ENCODE measurements at places on chromosomes 4 and X. TPM values are rescaled to one million over a fixed set of nuclear protein-coding genes. Genes with fewer than 3 reads are reported as not detected.

GRCh38 chr4:146478009-146478408 is 43.7 kb downstream of the SLC10A7 start:
- H3K36me3 ChIP-seq, result peaks cover 21% of the 10 kb centered on the region
- no peak overlapping the region for H3K4me3 ChIP-seq
- DNase-seq, result no peak

- H3K27ac ChIP-seq, result no peak overlapping the region
- H3K4me3 ChIP-seq, result no peak overlapping the region
- peaks cover 22% of the 10 kb centered on the region for H3K27me3 ChIP-seq
- DNase-seq, result no peak
Observed at GRCh38 chrX:38111196-38111595, 104.8 kb downstream of the SYTL5 start.

- H3K27me3 ChIP-seq, result peaks cover 19% of the 10 kb centered on the region
- no peak overlapping the region for H3K4me3 ChIP-seq
- H3K36me3 ChIP-seq, result no peaks in the 10 kb centered on the region
- DNase-seq, result no peak
- no peak overlapping the region for H3K27ac ChIP-seq
Observed at GRCh38 chr4:158255727-158256324, 45.5 kb downstream of the TMEM144 start.

Gene EDA2R
- total RNA-seq, result 9.5 TPM

DNA sequence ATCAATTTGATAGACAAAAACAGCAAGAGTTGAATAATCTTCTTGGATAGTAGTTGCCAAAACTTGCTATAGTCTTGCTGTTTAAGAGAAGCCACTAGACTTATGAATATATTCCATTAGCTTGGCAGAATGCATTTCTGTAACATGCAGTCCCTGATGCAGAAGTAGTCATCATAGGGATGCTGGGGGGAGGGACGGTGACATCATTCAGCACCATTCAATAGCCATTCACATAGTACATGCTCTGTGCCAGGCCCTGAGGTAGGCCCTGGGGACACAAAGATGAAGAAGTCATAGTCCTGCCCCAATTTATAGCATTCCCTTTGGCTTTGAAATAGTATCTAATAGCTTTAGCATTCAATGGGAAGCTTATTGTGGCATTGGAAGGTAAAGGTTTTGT is 185.5 kb upstream of the AFF2 start:
- no peak overlapping the region for H3K4me3 ChIP-seq
- peaks cover 9% of the 10 kb centered on the region for H3K27me3 ChIP-seq
- no peak overlapping the region for H3K27ac ChIP-seq
- peaks cover 28% of the 10 kb centered on the region for H3K4me1 ChIP-seq
- no peak for DNase-seq
- H3K36me3 ChIP-seq, result no peaks in the 10 kb centered on the region

GRCh38 chr4:145308598-145308997 is 128.2 kb upstream of the OTUD4 start:
- peaks cover 4% of the 10 kb centered on the region for H3K36me3 ChIP-seq
- no peak overlapping the region for H3K27ac ChIP-seq
- DNase-seq, result no peak
- peaks cover 17% of the 10 kb centered on the region for H3K27me3 ChIP-seq
- H3K4me1 ChIP-seq, result peaks cover 37% of the 10 kb centered on the region

DNA sequence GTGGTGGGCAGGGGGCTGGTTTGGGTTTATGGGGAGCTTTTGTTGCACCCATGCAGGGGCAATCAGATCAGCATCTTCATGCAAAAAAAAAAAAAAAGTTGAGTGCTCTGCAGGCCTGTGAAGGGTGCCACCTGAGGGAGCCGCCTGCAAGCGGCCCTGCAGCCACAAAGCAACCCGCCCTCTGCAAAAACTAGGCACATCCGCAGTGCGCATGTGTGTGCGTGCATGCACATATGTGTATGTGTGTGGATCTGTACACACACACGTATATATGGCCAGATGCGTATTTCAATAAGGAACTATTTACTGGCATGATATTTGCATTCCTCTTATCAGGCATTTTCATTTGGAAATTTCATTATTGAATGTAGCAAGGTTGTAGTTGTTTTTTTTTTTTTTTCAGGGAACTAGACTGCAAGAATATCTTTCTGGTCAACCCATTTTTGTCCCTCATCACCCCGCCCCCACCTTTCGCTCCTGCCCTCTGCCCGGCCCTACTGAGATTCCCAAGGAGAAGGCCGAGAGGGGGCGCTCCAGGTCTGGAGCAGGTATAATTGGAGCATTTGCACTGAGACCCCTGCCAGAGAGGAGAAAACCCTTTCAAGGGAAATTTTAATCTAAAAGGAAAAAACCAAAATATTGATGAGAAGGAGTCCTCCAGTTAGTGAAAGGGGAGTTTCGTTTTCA is 18.1 kb downstream of the CCNQ start:
- DNase-seq, result no peak
- peaks cover 8% of the 10 kb centered on the region for H3K4me1 ChIP-seq
- H3K4me3 ChIP-seq, result no peak overlapping the region
- H3K27me3 ChIP-seq, result no peaks in the 10 kb centered on the region

DNA sequence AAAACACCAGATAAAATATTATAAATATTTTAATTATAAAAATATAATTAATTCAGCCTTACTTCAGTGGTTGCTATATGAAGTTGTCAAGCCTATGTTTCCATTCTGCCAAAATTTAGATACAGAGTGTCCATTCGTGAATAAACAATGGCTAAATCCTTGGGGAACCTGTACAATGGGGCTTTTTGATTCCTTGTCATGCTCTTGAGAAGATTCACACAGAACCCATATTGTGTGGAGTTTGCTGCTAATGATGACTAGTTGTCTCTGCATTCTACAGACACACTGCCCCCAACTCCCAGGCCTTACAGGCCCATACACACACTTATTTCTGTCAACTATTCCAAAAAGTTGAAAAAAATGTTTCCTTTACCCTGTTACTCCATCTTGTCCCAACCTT is 33.4 kb upstream of the MAGEC2 start:
- no peak overlapping the region for H3K4me3 ChIP-seq
- DNase-seq, result no peak
- H3K27me3 ChIP-seq, result no peaks in the 10 kb centered on the region
- H3K4me1 ChIP-seq, result no peaks in the 10 kb centered on the region

GRCh38 chr4:98557194-98557892 is 101.1 kb downstream of the TSPAN5 start:
- no peaks in the 10 kb centered on the region for H3K27me3 ChIP-seq
- H3K4me1 ChIP-seq, result peaks cover 20% of the 10 kb centered on the region
- H3K4me3 ChIP-seq, result no peak overlapping the region
- H3K27ac ChIP-seq, result no peak overlapping the region

Gene WDR17
- 0.63 TPM for total RNA-seq

Gene MAGEA12
- not detected for total RNA-seq

DNA sequence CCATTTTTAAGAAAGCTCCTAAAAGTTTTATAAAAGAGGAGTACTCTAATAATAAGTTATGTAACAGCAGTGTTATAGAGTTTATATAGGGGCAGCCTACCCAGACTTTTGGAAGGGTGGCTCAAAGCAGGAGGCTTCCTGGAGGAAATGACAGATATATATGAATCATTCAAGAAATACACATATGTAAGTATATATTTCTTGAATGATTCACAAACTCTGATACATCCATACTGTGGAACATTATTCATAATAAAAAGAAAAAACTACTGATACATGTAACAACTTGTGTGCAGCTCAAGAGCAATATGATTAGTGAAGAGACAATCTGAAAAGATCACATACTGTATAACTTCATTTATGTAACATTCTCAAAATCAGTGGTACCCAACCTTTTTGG is 166.2 kb downstream of the WDFY3 start:
- no peak overlapping the region for H3K27ac ChIP-seq
- H3K27me3 ChIP-seq, result no peaks in the 10 kb centered on the region
- H3K4me1 ChIP-seq, result no peaks in the 10 kb centered on the region
- H3K4me3 ChIP-seq, result no peak overlapping the region

DNA sequence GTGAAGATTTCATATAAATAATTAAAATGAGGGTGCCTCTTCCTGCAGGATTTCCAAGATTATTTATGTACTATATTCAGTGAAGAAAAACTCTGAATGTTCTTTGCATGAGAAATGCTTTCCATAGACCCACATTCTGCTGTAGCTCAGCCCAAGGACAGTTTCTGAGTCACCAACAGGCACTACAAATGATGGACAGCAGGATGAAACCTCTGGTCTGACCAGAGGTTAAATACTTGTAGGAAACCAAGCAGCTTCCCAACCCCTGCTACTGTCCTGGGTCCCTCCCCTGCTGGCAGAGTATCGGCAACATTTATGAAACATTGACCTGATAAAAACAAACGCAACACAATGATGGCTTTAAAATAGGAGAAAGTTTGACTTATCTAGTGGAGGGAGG is 73.1 kb downstream of the CXXC4 start:
- H3K4me1 ChIP-seq, result no peaks in the 10 kb centered on the region
- no peak for DNase-seq
- H3K36me3 ChIP-seq, result no peaks in the 10 kb centered on the region
- H3K27ac ChIP-seq, result peak overlapping the region; percentile 35
- H3K4me3 ChIP-seq, result no peak overlapping the region

Gene HSD17B13
- total RNA-seq, result 0.14 TPM

DNA sequence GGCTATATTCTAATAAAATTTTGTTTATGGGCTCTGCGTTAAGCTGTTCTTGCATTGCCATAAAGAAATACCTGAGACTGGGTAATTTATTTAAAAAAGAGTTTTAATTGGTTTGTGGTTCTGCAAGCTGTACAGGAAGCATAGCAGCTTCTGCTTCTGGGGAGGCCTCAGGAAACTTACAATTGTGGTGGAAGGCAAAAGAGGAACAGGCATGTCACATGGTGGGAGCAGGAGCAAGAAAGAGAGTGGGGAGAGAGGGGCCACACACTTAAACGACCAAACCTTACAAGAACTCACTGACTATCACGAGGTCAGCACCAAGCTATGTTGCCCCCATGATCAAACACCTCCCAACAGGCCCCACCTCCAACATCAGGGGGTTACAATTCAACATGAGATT is 74.0 kb downstream of the FHDC1 start:
- H3K4me3 ChIP-seq, result no peak overlapping the region
- no peaks in the 10 kb centered on the region for H3K27me3 ChIP-seq
- DNase-seq, result no peak
- H3K36me3 ChIP-seq, result no peaks in the 10 kb centered on the region

Gene PAGE5
- 0.93 TPM for total RNA-seq

DNA sequence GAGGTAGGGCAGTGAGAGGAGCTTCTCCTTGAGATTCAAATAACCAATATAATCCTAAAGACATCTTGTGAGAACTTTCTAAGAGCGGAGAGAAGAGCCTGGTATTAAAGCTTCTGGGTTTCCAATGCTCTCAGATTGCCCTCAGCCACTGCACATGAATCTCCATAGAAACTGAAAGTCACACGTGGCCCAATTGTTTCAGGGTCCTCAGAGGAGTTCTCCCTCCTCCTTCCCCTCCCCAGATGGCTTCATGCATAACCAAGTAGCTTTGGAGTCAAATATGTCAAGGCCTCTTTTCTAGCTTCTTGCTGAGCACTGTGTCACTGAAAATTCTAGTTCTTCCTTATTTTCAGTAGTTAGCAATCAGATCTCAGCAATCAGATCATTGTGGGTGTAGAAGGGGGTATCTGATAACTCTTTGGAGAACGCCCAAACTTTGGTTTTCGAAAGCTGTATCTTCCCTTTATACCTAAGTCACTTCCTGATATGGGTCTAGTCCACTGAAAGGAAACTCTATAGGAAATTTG is 2.2 kb downstream of the BTK start:
- H3K27me3 ChIP-seq, result peaks cover 7% of the 10 kb centered on the region
- no peak overlapping the region for H3K27ac ChIP-seq
- no peaks in the 10 kb centered on the region for H3K36me3 ChIP-seq
- no peak for DNase-seq
- no peak overlapping the region for H3K4me3 ChIP-seq

DNA sequence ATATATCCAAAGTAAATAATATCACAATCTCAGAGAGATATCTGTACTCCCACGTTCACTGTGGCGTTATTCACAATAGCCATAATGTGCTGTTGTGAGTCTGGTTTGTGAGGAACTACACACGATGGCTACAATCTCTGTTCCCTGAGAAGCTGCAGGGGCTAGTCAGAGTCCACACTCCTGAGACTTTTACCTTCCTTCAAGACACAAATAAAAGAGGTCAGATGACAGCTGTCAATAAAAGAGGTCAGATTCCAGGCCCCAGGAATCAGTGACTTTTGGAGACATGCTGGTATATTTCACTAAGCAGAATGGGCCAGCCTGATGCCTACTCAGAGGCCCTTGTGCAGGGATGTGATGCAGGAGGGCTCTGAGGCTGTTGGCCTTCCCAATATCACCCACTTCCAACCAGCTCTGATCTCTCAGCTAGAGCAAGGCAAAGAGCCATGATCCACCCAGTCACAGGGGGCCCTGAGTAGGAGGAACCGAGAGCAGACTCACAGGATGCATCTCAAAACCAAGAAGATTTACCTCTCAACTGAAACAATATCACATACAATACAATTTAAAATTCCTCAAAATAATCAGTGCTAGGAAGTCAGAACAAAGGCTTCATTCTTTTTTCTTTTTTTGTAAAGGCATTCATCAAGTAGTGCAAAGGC is 13.8 kb downstream of the FRYL start:
- H3K4me1 ChIP-seq, result peaks cover 51% of the 10 kb centered on the region
- H3K36me3 ChIP-seq, result peaks cover 5% of the 10 kb centered on the region
- H3K4me3 ChIP-seq, result peak overlapping the region; percentile 47

GRCh38 chr4:112060212-112060611 is 85.0 kb upstream of the FAM241A start:
- DNase-seq, result no peak
- peaks cover 7% of the 10 kb centered on the region for H3K27me3 ChIP-seq
- no peak overlapping the region for H3K4me3 ChIP-seq
- no peak overlapping the region for H3K27ac ChIP-seq
- H3K36me3 ChIP-seq, result no peaks in the 10 kb centered on the region

DNA sequence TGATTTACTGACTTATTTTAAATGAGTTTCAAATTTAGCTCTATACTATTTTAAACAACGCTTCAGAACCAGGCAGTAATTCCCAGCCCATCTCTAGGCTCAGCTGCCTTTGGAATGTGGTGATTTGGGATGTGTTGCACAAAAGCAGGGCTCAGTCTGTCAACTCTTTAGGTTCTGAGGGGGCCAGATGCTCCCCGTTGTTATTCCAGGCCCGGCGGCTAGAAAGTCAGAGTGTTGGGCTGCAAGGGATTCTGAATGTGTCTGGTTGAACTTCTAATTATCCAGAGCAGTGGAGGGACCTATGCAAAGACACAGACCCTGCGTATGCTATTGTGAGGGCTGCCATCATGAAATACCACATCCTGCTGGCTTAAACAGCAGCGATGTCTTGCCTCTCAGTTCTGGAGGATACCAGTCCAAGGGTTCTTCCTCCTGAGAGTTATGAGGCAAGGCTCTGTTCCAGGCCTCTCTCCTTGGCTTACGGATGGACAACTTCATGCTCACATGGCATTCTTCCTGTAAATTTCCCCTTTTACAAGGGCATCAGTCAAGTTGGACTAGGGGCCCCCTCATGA is 123.2 kb upstream of the TRIM2 start:
- no peak overlapping the region for H3K27ac ChIP-seq
- DNase-seq, result no peak
- no peaks in the 10 kb centered on the region for H3K36me3 ChIP-seq
- no peak overlapping the region for H3K4me3 ChIP-seq
